Calu3 (cell line): ENCODE measurements at places on chromosomes 11 and 22. TPM values are rescaled to one million over a fixed set of nuclear protein-coding genes. Genes with fewer than 3 reads are reported as not detected.
A peak's percentile ranks its signal among the peaks of the same experiment; 100 is the strongest.

The FAM83F gene
- total RNA-seq = 21.0 and 21.9 TPM in 2 replicates

The MSANTD4 gene
- 14.1 and 15.5 TPM in 2 replicates for total RNA-seq

The DSCAML1 gene
- 0.07 and 0.27 TPM in 2 replicates for total RNA-seq

The MYOD1 gene
- total RNA-seq = not detected in 2 replicates

The OR51B5 gene
- total RNA-seq = not detected in 2 replicates

The SAA4 gene
- total RNA-seq = 2.6 and 7.2 TPM in 2 replicates

The GNG3 gene
- not detected in 2 replicates for total RNA-seq

The GATD1 gene
- 73.8 and 83.3 TPM in 2 replicates for total RNA-seq

The CRYBB3 gene
- total RNA-seq = 1.4 and 1.8 TPM in 2 replicates

The HOATZ gene
- not detected in 2 replicates for total RNA-seq

The ZNRF3 gene
- 23.7 and 24.5 TPM in 2 replicates for total RNA-seq

The TREH gene
- 0.21 and 0.49 TPM in 2 replicates for total RNA-seq

GRCh38 chr11:20397281-20397680 is 9.8 kb downstream of the PRMT3 start:
- no peaks in the 10 kb centered on the region for H3K27me3 ChIP-seq
- H3K4me3 ChIP-seq = no peak overlapping the region
- DNase-seq = peak; percentile 11
- H3K4me1 ChIP-seq = no peaks in the 10 kb centered on the region
- no peak overlapping the region for H3K27ac ChIP-seq

DNA sequence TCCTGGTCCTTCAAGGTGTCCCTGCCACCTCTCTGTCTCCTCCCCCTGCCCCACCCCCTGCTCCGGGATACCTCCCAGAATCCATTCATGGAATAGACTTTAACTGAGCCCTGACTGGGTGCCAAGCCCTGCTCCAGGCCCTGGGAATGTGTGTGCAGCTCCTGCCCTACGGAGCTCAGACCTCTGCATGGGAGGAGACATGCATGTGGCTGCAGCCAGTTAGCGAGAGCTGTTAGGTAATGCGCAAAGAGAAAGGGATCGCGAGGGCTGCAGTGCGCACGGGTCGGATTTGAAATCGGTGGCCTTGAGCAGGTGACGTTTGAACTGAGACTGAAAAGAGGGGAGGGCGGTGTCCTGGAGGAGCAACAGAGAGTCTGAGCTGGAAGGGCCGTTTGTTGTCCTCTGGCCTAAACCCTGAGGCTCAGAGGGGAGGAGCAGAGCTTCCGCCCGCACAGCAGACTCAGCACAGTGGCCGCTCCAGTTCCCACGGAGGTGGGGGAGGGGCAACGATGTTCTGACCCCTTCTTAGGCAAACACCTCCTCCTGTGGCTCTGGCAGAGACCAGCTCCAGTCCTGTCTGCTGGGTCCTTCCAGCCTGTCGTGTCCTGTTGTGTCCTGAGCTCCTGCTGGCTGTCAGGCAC is 19.8 kb upstream of the LRRC10B start:
- H3K27me3 ChIP-seq = peaks cover 60% of the 10 kb centered on the region
- H3K36me3 ChIP-seq = no peaks in the 10 kb centered on the region
- H3K4me3 ChIP-seq = peak overlapping the region; percentile 52
- peaks cover 18% of the 10 kb centered on the region for H3K4me1 ChIP-seq
- DNase-seq = peak; percentile 27

DNA sequence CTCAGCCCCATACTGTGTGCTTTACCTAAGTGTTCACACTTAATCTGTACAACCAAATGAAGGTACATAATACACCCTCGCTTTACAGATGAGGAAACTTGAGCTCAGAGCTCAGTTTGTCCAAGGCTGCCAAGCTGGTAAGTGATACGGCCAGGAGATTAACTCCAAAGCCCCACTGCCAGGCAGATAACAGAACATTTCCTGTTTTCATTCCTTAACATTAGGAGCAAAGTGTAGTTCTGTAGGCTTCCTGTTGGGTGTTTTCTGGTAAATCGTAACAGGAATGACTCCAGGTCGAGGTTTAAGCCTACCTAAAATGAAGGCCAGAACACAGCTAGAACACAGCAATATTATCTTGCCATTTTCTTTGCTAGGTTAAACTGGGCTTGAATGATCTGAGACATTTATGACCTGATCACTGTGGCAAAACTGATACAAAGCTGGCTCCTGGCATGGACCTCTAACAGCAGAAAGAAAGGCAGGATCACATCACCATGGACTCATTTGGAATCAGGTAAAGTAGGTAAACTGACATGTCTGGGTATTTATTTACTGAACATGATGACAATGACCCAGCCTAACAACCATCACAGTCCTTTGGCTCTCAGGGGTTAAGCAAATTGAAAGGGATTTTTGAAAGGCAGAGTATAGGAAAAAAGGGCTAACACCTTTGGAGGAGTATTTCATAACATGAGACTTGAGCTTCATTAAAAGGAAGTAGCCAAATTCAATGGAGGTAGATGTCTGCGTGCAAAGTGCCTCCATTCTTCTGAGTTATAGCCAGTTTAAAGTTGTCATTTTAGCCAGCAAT is 3.9 kb upstream of the NUP50 start:
- peak; percentile 48 for DNase-seq
- H3K4me3 ChIP-seq = peak overlapping the region; percentile 94
- peak overlapping the region; percentile 93 for H3K27ac ChIP-seq
- H3K36me3 ChIP-seq = peaks cover 74% of the 10 kb centered on the region
- H3K4me1 ChIP-seq = peaks cover 72% of the 10 kb centered on the region

DNA sequence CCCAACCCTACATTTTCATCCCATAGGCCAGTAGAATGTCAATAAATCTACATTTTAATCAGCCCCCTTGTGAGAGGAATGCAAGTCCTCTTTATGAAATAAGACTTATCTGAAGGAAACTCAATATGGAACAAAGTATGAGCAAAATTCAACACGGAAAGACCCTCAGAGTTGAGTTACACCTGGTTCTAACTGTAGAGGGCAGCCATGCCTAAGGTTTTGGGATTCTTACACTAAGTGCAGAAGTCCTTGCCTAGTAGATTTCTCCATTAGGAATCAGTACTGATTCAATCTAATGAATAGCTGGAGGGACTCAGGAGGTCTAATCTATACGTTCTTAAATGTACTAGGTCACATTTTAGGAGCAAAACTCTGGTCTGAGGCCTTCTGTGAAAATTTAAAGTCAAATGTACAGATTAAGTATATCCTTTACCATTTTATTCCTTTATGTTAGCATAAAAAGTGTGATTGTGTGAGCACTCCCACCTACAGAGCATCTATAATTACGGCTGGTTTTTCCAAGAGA is 904.5 kb downstream of the DLG2 start:
- H3K4me1 ChIP-seq = no peaks in the 10 kb centered on the region
- no peak overlapping the region for H3K4me3 ChIP-seq
- H3K27ac ChIP-seq = no peak overlapping the region

DNA sequence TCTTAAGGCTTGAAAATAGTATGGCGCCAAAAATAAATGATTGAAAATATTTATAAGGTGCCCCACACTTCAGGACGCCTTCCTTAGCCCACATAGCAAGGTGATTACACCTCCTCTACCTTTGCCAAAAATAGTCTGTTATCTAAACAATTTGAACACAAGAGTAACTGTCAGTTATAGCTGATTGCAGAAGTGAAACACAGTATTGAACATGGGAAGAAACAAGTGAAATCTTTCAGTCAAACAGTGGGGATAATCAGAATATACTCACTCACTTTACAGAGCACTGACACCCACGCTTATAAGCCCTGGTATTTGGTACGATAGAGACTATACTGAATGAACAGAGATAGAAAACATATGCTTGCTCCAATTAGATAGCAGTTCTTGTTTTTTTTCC is 203.1 kb downstream of the RAB38 start:
- DNase-seq = no peak
- no peaks in the 10 kb centered on the region for H3K4me1 ChIP-seq
- no peak overlapping the region for H3K27ac ChIP-seq
- H3K36me3 ChIP-seq = no peaks in the 10 kb centered on the region
- no peaks in the 10 kb centered on the region for H3K27me3 ChIP-seq
- no peak overlapping the region for H3K4me3 ChIP-seq

DNA sequence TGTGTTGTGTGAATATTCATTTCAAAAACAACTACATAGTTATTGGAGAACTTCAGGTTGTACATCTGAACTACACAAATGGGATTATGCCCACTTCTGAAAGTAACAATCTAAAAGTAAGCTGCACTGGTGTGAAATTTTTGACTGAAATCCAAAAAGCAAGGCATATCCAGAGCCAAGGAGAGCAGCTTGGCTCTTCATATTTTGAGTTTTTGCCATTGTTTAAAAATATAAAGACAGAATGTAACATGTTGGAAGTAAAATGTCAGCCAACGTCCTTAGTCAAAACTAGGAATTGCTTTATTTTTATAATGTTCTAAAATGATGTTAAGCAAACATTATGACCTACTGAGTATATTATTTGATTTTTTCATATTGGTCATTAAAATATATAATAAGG is 45.8 kb upstream of the NOX4 start:
- no peaks in the 10 kb centered on the region for H3K36me3 ChIP-seq
- no peaks in the 10 kb centered on the region for H3K4me1 ChIP-seq
- no peak overlapping the region for H3K4me3 ChIP-seq
- H3K27me3 ChIP-seq = no peaks in the 10 kb centered on the region
- no peak overlapping the region for H3K27ac ChIP-seq
- no peak for DNase-seq

DNA sequence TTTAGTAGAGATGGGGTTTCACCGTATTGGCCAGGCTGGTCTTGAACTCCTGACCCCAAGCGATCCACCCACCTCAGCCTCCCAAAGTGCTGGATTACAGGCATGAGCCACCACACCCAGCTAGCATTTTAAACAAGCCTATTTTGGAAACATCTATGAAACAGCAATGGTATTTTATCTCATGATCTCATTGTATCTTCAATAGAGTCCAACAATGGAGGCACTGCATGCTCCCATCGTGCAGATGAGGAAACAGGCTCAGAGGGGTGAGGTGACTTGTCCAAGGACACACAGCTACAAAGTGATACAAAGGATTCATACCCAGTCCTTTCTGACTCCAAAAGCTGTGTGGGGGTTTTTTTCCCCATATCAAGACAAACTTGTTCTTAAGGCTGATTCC is 39.0 kb upstream of the RTL6 start:
- no peak for DNase-seq
- H3K27me3 ChIP-seq = peaks cover 100% of the 10 kb centered on the region
- H3K36me3 ChIP-seq = no peaks in the 10 kb centered on the region
- H3K4me1 ChIP-seq = peaks cover 7% of the 10 kb centered on the region
- H3K4me3 ChIP-seq = no peak overlapping the region

GRCh38 chr11:71060391-71060791 is 192.0 kb downstream of the SHANK2 start:
- H3K36me3 ChIP-seq = peaks cover 6% of the 10 kb centered on the region
- DNase-seq = no peak
- no peak overlapping the region for H3K27ac ChIP-seq

GRCh38 chr22:25650833-25651232 is 86.4 kb downstream of the GRK3 start:
- no peaks in the 10 kb centered on the region for H3K27me3 ChIP-seq
- no peaks in the 10 kb centered on the region for H3K4me1 ChIP-seq
- no peak overlapping the region for H3K4me3 ChIP-seq
- no peak for DNase-seq

DNA sequence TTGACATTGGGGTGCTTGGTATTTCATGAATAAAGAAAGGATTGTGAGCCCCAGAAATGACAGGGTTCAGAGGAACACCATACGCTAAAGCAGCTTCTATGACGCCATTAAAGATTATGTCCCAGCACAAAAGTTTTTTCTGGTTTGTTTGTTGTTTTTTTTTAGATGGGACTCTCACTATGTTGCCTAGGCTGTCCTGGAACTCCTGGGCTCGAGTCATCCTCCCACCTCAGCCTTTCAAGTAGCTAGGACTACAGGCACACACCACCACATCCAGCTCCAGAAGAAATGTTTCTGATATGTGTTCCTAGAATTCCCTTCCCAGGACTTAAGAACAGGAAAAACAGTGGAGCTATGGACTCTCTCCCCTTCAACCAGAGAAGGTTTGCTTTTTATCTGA is 2.6 kb upstream of the RHOG start:
- DNase-seq = no peak
- no peaks in the 10 kb centered on the region for H3K27me3 ChIP-seq
- peaks cover 27% of the 10 kb centered on the region for H3K4me1 ChIP-seq
- H3K4me3 ChIP-seq = no peak overlapping the region
- H3K36me3 ChIP-seq = peaks cover 30% of the 10 kb centered on the region

- DNase-seq = no peak
- no peaks in the 10 kb centered on the region for H3K27me3 ChIP-seq
- no peak overlapping the region for H3K27ac ChIP-seq
Measured at GRCh38 chr11:46364056-46364455, 16.8 kb downstream of the DGKZ start.

DNA sequence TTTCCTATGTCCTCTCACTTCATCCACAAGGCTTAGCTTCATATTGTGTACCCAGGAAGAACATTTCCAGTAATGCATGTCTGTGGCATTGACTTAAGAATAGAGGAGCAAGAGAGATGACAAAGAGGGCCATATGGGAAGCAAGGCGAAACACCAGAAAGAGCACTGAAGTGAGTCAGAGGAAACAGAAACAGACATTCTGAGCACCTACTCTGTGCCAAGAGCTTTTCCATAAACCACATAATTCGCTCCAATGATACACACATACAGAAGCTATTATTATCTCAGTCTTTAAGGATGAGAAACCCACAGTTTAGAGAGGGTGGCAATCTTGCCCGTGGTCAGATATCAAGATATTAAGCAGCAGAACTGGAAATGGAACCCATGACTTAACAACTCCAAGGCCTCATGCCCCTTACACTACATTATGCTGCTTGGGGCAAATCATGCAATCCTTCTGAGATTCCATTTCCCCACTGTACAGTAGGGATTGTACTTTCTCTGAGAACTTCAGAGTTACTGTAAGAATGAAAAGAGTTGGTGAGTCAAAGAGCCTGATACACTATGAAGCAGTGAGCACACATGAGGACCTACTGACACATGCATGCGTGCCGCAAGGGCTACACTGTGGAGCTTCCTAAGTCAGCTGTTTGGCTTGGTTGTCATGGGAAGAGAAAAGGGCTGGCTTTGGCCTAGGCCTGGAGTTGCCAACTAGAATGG is 126.6 kb downstream of the KCNC1 start:
- no peak overlapping the region for H3K27ac ChIP-seq
- no peak overlapping the region for H3K4me3 ChIP-seq

DNA sequence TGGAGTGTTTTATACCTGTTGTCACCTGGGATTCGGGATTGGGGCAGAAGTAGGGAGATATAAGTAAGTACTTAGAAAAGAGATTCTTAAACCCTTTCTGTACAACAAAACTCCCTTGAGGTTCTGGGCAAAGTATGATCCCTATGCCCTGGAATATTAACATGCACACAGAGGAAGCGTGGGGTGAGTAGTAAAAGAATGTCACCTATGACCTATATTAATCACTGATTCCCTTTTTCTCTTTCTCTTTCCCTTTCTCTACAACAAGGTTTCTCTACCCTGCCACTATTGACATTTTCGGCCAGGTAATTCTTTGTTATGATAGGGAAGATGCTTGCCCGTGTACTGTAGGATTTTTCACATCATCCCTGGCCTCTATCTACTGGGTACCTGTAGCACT is 209.7 kb upstream of the PLET1 start:
- H3K4me1 ChIP-seq = peaks cover 4% of the 10 kb centered on the region
- peaks cover 24% of the 10 kb centered on the region for H3K27me3 ChIP-seq
- no peak for DNase-seq
- H3K27ac ChIP-seq = no peak overlapping the region
